ENCODE measurements at places on chromosomes 16 and 17.

DNA sequence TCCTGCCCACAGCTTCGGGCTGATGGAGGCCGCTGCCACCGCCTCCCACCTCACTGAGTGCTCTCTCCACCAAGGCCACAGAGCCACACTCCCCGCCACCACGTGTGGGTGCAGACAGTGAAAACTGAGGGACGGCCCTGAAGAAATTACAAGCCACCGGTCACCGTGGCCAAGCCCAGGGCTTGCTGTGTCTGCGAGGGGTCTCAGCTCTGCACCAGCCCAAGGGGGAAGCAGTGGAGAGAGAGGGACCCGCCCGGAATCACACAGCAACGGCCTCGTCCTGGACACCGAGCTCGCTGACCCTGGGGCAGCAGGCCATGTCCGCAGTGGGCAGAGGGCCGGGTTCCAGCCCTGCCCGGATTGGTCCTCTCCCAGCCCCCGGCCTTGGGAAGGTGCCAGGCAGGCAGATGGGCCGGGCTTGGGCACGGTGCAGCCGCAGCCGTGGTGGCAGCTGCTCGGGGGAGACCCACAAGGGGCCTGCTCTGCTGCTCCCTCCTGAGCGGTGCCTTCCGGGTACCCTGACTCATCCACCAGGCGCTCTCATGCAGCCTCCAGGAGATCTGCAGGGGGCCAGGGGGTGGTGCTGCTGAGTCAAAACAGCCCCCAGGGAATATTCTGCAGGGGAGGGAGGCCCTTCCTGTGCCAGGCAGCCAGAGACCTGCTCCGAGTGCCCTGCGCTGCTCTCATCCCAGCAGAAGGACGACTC, 52.0 kb downstream of the CBFA2T3 start:
- DNase-seq = peak; percentile 71

GRCh38 chr17:78769196-78769773, 12.8 kb downstream of the CYTH1 start:
- no peak for DNase-seq

DNA sequence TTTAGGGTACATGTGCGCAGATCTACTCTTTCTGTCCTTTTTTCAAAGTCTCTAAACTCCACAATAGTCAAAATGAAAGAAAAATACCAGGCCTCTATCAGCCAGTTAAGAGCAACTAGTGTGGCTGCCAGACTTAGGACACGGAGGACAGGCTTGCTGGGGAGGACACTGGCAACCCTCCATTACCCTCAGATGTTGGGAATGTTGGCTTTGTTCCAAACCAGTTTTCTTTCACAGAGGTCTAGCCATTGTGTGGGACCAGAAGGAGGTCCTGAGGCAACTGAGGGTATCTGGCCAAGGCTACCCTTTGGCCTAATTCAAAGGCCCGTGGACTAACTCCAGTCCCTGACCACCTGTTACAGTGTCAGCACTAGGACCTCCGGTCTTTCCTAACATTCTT, 51.2 kb upstream of the MED9 start:
- no peak for DNase-seq

GRCh38 chr16:81973737-81974136, 37.5 kb downstream of the SDR42E1 start:
- no peak for DNase-seq
